ENCODE measurements at places on chromosomes 5 and 9. TPM values are rescaled to one million over a fixed set of nuclear protein-coding genes. Genes with fewer than 3 reads are reported as not detected.

GRCh38 chr9:68974431-68974830, 39.5 kb downstream of the PRKACG start:
- no peak overlapping the region for H3K4me3 ChIP-seq
- H3K36me3 ChIP-seq, result no peaks in the 10 kb centered on the region
- no peaks in the 10 kb centered on the region for H3K4me1 ChIP-seq
- DNase-seq, result no peak
- no peaks in the 10 kb centered on the region for H3K27me3 ChIP-seq

The ISL1 gene
- total RNA-seq, result not detected

The GABRA1 gene
- total RNA-seq, result not detected

The GARIN3 gene
- total RNA-seq, result not detected

- H3K27ac ChIP-seq, result peak overlapping the region; percentile 95
- H3K4me1 ChIP-seq, result peaks cover 52% of the 10 kb centered on the region
- H3K36me3 ChIP-seq, result peaks cover 10% of the 10 kb centered on the region
These were observed 75.5 kb downstream of the PTPN3 start for GRCh38 chr9:109422641-109423040.

The ESM1 gene
- not detected for total RNA-seq

The CCNB1 gene
- total RNA-seq, result 11.1 TPM

DNA sequence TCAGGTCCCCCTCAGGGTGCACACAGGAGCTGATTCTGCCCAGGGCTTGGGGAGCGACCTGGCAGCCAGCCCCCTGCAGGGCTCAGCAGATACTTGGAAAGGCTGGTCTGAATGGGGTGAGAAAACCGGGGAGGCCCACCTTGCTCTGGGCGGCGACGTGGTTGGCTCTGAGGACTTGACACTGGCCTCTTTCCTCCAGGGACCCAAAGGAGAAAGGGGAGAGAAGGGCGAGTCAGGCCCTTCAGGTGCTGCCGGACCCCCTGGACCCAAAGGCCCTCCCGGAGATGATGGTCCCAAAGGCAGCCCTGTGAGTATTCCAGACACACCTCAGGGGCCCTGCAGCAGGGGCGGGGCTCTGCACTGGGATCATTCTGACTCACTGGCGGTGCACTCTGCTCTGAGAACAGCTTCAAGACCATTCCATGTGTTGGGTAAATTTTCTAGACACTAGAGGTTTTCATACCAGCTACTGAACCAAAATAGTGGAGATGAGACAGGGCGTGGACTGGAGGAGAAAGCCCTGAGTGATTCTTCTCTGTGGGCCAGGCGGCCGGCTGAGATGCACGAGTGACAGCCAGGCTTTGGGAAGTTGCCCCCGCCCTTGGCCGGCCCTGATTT, 65.9 kb upstream of the FCN2 start:
- DNase-seq, result no peak
- H3K4me3 ChIP-seq, result no peak overlapping the region
- H3K36me3 ChIP-seq, result no peaks in the 10 kb centered on the region
- H3K27me3 ChIP-seq, result no peaks in the 10 kb centered on the region

The LCN9 gene
- total RNA-seq, result not detected

DNA sequence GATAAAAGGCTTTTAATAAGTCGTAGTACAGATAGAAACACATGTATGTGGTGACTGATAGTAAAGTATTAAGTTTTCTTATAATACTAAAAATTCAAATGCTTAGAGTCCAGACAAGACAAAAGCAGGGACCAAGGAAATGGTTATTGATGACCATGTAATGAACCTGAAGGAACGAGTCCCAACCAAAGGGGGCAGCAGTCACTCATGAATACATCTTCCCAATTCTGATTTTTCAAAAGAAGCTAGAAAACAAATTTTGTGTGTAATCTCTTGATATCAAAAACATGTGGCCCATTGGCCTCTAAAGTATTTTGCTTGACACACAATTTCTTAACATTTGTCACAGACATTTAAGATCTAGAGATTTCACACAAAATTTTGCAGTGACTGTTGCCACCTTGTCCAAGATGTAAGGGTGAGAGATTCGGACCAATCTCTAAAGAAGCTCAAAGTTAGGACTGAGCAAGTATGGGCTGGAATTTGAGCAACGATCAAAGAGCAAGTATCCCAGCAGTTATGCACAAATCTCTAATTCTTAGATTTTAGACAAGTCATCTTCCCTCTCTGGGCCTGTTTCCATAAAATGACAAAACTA, 66.8 kb downstream of the ARL15 start:
- H3K36me3 ChIP-seq, result no peaks in the 10 kb centered on the region
- H3K27me3 ChIP-seq, result no peaks in the 10 kb centered on the region
- DNase-seq, result no peak
- no peak overlapping the region for H3K27ac ChIP-seq
- H3K4me1 ChIP-seq, result no peaks in the 10 kb centered on the region

DNA sequence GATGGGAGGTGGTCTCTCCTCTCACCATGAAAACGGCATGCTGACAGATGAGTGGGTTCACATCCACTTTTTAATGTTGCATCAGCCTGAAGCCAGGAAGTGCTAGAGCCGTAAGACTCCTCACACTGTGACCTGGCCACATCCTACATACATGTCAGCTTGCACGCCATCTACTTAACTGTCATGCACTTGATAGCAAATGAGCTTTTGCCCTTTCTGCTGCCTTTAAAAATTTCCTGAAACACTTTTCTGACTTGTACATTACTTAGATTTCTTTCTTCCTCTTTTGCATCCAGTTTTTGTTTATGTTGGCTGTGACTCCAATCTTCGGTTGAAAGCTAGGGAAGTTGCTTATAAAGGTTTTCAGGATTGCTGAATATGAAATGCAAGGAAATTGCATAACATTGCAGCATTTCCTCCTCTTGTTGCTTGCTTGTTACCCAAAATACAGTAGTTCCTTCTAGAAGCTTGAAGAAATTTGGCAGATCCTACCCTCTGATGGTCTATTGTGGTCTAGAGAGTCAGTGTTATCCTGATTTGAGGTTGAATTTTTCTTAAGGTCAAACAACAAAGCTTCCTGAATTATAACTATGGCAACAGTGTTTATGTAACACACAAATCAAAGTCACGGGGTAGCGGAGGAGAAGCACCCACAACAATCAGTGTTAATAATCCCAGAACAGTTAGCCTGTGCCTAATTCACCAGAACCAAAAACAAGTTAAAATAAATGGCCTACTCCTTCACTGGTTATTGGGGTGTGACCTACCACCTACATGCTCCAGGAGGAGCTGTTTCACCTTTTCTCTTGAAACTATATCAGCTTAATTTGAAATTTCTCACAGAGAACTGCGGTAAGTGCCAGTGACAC, 232.5 kb downstream of the ARHGAP26 start:
- peaks cover 39% of the 10 kb centered on the region for H3K4me1 ChIP-seq
- H3K36me3 ChIP-seq, result no peaks in the 10 kb centered on the region
- H3K27ac ChIP-seq, result peak overlapping the region; percentile 56
- no peak for DNase-seq

The PWWP2A gene
- total RNA-seq, result 6.9 TPM

DNA sequence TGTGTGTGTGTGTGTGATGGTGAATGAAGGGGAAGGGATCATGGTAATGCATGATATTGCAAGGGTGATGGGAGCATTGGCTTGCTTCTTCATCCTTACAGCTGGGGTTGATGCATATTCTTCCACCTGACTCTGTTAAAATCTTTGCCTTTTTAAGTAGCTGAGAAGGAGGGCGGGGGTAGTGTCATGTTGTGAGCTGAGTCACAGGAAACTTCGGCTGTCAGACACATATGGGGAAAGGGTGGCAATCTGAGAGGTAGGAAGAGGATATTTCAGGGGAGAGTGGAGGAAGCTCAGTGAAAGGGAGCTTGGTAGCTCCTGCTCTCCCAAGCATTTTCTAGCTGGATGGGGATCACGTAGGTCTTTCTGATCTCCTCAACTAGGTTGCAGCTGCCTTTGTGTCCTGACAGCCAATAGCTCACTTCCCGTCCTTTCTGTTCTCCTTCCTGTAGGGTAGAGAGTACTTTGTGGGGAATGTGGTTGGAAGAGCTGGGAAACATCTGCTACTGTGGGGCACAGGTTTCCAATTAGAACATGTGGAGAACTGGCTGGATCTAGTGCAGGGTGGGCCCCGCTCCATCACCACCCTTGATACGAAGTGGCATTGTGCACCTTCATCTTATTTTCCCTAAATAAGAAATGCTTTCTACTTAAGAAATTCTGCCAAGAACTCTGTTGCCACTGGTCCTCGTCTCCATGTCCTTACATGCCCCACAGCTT, 18.1 kb upstream of the CLK4 start:
- H3K36me3 ChIP-seq, result no peaks in the 10 kb centered on the region
- H3K27me3 ChIP-seq, result no peaks in the 10 kb centered on the region
- H3K4me3 ChIP-seq, result no peak overlapping the region
- DNase-seq, result no peak
- no peaks in the 10 kb centered on the region for H3K4me1 ChIP-seq

DNA sequence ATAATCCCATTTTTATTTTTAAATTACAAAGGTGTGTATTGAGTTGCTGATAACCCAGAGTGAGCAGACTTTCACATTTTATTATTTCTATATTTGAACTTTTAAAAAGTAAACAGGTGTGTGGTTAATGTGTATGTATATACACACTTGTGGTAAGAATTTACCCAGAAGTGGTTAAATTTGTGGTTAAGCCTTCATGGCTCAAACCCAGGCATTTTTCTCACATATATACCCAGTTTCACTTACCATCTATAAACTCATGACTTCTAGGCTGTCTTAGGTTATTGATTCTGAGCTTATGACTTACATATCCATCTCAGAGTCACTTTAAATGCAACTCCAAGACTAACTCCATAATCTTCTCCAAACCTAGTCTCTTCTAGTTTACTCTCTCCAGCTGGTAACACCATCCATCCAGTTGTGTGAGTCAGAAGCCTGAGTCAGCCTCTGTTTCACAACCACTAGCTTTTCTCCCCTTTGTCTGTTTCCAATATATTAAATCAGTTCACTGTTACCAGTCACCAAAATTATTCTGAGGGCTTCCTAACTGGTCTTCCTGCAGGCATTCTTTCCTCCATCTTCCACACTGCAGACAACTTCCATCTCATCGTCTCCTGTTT, 20.2 kb downstream of the ZBED3 start:
- H3K36me3 ChIP-seq, result peaks cover 23% of the 10 kb centered on the region
- no peak for DNase-seq
- no peak overlapping the region for H3K27ac ChIP-seq
- H3K4me3 ChIP-seq, result no peak overlapping the region
- H3K4me1 ChIP-seq, result peaks cover 9% of the 10 kb centered on the region

DNA sequence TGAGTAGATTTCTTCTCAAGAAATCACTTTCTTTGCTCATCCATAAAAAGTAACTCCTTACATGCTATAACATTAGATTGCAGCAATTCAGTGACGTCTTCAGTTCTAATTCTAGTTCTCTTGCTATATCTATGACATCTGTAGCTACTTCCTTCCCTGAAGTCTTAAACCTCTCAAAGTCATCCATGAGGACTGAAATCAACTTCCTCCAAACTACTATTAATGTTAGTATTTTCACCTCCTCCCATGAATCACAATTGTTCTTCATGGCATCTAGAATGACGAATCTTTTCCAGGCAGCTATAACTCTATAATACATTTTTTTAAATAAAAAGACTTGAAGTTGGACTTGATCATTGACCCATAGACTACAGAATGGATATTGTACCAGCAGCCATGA, 46.2 kb upstream of the PRRC1 start:
- no peaks in the 10 kb centered on the region for H3K36me3 ChIP-seq
- no peaks in the 10 kb centered on the region for H3K27me3 ChIP-seq
- H3K4me1 ChIP-seq, result no peaks in the 10 kb centered on the region
- DNase-seq, result no peak
- H3K27ac ChIP-seq, result no peak overlapping the region

GRCh38 chr5:78727786-78728761, 79.5 kb upstream of the LHFPL2 start:
- H3K27ac ChIP-seq, result no peak overlapping the region
- H3K36me3 ChIP-seq, result no peaks in the 10 kb centered on the region
- H3K27me3 ChIP-seq, result no peaks in the 10 kb centered on the region

The TCERG1 gene
- 53.9 TPM for total RNA-seq

GRCh38 chr5:176606032-176606431, 3.9 kb downstream of the GPRIN1 start:
- peaks cover 5% of the 10 kb centered on the region for H3K27me3 ChIP-seq
- no peaks in the 10 kb centered on the region for H3K36me3 ChIP-seq
- H3K4me3 ChIP-seq, result no peak overlapping the region
- DNase-seq, result no peak
- H3K4me1 ChIP-seq, result no peaks in the 10 kb centered on the region

DNA sequence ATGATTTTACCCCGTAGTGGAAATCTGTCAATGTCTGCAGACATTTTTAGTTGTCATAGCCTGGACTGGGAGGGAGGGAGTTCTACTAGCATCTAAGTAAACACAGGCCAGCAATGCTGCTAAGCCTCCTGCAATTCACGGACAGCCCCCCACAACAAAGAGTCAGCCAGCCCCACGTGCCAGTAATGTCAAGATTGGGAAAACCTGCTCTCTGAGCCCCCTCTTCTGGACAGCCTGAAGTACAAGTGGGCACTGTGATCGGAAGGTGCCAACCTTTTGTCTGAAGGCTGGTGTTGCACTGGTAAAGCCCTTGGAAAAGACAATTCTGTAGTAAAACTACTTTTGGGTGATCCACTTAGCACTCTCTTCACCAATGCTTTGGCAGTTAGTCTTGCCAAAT, 154.5 kb downstream of the TARS1 start:
- H3K27me3 ChIP-seq, result no peaks in the 10 kb centered on the region
- H3K4me3 ChIP-seq, result no peak overlapping the region
- H3K27ac ChIP-seq, result no peak overlapping the region
- DNase-seq, result no peak
- H3K4me1 ChIP-seq, result no peaks in the 10 kb centered on the region
- H3K36me3 ChIP-seq, result no peaks in the 10 kb centered on the region

- no peaks in the 10 kb centered on the region for H3K27me3 ChIP-seq
- no peak overlapping the region for H3K4me3 ChIP-seq
- H3K36me3 ChIP-seq, result no peaks in the 10 kb centered on the region
- DNase-seq, result no peak
These were observed 301.5 kb upstream of the VLDLR start for GRCh38 chr9:2320114-2320513.

DNA sequence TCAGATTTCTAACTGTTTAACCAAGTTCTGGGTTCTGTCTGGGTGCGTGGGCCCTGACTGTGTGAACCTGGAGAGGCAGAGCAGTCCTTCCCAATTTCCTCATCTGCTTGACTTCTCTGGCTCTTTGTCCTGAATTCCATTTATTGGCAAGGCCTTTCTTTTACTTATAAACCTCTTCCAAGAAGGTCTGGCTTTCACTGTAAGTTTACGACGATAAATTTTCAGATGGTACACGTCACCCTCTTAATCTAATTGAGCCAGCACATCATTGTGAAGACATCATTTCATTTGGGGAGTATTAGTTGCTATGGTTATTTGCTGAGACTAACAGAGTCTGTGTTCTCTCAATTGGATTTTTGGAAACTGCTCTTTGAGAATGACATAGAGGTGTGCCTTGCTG, 92.4 kb downstream of the ARHGAP26 start:
- H3K36me3 ChIP-seq, result no peaks in the 10 kb centered on the region
- H3K27me3 ChIP-seq, result no peaks in the 10 kb centered on the region
- no peak overlapping the region for H3K27ac ChIP-seq
- peaks cover 15% of the 10 kb centered on the region for H3K4me1 ChIP-seq
- H3K4me3 ChIP-seq, result no peak overlapping the region
- DNase-seq, result no peak

The SLC34A3 gene
- not detected for total RNA-seq

DNA sequence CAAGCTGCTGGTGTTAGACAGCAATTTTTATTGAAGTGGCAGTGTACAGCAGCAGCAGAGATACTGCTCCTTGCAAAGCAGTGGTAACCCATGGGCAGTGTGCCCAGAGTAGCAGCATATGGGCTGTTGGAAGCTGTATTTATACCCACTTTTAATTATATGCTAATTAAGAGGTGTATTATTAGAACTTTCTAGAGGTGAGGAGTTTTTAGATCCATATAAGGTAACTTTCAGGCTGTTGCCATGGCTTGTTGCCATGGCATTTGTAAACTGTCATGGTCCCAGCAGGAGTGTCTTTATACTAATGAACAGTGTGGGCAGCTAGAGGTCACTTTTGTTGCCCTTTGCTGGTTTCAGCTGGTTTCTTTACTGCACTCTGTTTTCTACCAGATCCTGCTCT, 3.7 kb upstream of the PJA2 start:
- H3K27me3 ChIP-seq, result no peaks in the 10 kb centered on the region
- H3K36me3 ChIP-seq, result no peaks in the 10 kb centered on the region
- no peak overlapping the region for H3K4me3 ChIP-seq
